ENCODE measurements at places on chromosomes 2 and 18.

GRCh38 chr2:203498161-203498560 lies 36.9 kb downstream of the RAPH1 start:
- no peak for DNase-seq

DNA sequence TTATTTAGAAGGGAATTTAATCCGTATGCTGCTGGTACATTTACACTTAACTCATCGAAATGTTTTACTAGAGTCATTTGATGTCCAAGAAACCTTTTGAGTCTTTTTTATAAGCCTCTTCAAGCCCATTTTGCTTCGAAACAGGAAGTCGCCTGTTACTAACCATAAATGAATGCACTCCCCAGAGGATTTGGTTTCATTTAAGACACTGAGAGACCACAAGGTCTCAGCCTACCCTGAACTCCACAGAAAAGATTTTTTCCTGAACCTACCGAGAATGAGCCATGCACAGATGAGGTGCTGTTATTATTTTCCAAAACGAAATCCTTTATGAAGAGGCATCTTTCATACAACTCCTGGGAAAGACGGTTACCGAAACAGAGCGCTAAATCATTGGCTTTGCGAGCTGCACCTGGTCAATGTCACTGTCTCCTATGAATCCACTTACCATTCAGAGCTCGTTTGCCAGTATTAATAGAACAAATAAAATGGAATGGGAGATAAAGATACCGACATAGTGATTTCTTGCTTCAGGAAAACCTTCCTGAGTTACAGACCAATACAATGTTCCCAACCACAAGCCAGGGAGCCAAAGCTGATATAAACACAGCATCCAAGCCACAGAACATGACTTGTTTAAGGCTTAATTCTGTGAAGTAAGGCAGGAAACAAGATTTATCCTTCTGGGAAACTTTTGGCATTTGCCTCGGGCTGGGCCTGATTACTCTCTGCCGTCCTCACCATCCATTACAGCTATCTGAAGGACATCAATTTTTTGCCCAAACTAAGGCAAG lies 382.1 kb downstream of the OSR1 start:
- no peak for DNase-seq

GRCh38 chr2:220162320-220162719 lies 534.9 kb downstream of the SLC4A3 start:
- DNase-seq = peak; percentile 10

GRCh38 chr2:198073253-198073652 lies 268.9 kb downstream of the PLCL1 start:
- no peak for DNase-seq

DNA sequence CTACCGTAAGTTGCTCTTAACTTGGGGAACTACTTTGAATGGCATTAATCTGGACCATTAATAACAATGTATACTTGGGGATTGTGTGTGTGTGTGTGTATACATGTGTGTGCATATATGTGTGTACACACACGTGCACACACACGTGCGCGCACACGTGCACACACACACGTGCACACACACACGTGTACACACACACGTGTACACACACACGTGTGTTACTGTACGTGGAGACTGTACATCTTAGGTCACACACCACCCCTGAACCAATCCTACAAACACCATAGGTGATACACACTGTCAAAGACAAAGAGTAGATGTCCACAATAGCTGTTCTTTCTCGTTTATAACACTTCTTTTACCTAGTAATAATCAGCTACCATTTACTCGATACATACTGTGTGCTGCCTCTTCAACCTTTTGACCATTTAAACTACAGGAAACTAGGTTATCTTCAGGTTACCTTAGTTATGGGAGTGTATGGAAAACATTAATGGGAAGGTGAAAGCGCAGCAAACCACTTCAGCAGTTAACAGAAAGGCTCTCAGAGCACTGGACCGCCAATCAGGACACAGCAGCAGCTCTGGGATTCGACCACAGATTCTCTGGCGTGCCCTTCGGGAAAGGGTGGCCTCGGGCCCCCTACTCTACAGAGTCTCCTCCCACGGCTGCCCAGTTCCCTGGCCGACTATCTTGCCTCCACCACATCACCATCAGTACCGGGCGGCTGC lies 894 bp upstream of the GCC2 start:
- DNase-seq = no peak

DNA sequence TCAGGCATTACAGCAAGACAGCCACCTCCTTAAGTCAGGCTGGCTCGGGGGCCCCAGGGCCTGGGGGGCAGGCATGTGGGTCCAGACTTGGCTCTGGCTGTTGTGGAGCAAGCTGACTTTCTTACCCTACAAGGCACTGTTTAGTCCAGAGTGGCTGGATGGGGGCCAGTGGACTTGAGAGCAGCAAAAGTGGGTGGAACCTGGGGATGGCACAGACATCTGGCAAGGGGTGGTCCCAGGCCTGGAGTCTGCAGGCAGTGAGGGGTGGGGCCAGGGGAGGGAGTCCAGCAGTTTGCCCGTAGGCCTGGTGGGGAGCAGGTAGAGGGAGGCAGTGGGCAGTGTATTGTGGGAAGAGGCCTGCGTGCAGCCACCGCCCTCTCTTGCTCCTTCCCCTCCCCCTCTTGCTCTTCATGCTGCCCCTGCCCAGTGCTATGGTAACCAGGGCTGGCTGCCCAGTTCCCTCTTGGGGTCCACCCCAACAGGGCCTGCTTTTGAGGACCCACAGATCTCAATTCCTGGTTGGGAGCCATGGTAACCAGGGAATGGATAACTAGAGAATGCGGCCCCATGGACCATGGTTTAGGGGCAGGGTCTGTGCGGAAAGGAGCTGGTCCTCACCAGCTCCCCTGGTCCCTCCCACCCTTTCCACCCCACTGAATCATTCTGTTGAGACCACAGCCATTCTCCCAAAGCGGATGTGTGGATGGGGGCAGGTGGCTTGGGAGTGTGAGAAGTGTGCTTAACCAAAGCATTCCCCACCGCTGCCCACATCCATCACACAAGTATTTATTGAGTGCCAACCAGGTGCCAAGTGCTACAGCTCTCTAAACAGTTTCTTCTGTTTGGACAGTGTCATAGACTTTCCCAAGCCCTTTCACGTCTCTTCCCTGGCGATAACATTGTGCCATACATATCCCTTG lies 19.3 kb downstream of the SPEG start:
- peak; percentile 83 for DNase-seq

DNA sequence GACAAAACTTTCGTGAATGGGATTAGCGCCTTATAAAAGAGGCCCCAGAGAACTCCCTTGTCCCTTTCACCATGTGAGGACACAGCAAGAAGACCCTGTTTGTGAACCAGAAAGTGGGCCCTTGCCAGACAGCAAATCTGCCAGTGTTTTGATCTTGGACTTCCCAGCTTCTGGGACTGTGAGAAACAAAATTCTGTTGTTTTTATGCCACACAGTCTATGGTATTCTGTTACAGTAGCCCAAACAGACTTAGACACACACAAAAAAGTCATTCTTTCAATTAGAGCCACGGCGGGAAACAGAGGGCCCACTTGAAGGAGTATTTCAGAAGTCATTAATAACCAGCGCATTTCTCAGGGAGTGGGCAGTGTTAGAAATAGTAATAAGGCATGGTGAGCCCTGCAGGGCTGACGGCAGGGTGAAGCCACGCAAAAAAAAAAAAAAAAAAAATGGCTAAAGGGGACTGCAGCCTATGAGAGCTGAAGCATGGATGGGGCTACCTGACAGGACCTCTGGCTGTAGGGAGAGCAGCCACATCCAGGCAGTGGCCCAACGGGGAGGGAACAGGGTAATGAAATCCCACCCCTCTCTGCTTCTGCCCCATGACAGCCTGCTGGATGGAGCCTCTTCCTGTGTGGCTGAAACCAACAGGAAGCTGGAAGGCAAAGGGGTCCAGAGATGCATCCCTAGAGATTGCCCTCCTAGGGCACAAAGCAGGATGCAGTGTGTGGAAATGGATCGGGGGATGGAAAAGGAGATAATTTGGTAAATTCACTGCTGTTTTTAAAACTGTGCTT lies 189.3 kb downstream of the KCNS3 start:
- no peak for DNase-seq

GRCh38 chr2:184452907-184453306 lies 145.4 kb upstream of the ZNF804A start:
- DNase-seq = no peak

DNA sequence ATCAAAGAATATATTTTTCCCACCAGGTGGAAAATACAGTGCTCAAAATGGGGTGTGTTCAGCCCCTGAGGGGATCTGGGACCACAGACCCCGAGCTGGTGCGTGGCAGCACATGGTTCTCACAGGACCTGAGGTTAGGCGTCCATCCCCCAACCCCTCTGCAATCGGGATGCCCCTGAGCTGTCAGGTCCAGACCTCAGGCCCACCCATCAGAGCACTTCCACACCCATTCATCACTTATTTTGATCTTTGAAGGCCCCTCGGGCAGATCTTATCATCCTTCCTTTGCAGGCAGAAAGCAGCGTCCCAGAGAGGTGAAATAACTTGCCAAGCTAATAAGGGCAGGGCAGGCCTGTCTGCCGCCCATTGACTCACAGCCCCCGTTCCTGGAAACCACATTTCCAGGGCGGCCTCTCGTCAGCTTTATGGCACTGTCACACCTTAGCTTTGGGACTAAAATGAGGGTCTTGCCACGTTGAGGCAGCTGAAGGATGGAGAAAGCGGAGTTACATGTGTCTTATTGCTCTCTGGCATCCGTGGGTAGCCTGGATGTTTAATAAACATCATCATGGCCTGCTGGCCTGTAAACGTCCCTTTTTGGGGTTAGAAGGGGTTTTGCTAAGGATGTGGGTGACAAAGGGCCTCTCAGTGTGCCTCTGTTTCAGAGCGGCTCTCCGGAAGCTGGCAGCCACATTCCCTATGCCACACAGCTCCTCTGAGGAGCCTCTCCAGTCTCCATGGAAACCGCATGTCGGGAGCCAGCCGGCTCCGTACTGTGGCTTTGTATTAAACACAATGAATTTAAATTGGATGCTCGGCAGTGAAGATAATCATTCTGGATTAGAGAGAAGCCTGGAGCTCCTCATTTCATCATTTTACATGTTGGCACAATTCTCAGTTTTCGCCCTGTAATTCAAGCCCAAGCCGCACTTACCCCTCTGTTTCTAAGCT lies 58.3 kb upstream of the MAPRE3 start:
- DNase-seq = no peak

DNA sequence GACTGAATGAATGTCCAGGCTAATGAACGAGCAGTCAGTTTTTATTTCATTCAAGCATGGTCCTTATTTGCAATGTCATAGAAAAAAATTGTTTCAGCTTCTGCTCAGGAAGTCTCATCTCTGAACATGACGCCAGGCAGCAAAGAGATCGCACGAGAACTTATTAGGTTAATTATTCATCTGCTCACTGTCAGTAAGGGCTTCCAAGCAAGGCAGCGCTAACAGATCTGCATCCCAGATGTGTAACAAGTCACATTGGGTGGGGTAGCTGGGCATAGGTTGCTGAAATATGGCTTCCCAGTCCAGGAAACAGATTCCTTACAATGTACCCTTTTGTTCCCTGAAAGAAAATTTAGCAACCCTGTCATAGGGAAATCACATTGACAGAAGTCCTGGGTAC lies 63.5 kb downstream of the ANKRD44 start:
- DNase-seq = no peak

Measured in AG09319 (cell line).